Right kidney (tissue), 9 donors: ENCODE measurements at places on chromosomes 16 and 17.

DNA sequence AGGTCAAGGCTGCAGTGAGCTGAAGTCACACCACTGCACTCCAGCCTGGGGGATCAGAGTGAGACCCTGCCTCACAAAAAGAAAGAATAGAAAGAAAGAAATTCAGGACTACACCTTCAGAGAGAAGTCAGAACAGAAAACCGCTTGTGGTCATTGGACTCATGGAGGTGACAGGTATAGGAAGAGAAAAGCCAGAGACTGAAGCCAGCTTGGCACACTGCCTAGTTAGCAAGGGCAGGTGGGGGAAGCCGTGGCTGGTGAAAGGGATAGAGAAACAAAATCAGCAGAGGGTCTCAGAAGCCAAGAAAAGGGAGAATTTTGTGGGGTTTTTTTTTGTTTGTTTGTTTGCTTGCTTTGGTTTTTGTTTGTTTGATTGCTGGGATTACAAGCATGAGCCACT, 32.9 kb upstream of the SKAP1 start:
- DNase-seq, result no peak

GRCh38 chr16:85550953-85551924, 61.9 kb upstream of the GSE1 start:
- no peak for DNase-seq

DNA sequence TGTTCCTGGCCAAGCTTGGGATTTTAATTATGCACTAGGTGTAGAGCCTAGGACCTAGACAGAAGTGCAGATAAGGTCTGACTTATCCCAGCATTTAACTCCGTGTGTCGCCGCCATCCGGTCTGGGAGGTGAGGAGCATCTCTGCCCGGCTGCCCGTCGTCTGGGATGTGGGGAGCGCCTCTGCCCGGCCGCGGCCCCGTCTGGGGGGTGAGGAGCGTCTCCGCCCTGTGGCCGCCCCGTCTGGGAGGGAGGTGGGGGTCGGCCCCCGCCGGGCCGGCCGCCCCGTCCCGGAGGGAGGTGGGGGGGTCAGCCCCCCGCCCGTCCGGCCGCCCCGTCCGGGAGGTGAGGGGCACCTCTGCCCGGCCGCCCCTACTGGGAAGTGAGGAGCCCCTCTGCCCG, 7.1 kb upstream of the B4GALNT2 start:
- DNase-seq, result no peak

DNA sequence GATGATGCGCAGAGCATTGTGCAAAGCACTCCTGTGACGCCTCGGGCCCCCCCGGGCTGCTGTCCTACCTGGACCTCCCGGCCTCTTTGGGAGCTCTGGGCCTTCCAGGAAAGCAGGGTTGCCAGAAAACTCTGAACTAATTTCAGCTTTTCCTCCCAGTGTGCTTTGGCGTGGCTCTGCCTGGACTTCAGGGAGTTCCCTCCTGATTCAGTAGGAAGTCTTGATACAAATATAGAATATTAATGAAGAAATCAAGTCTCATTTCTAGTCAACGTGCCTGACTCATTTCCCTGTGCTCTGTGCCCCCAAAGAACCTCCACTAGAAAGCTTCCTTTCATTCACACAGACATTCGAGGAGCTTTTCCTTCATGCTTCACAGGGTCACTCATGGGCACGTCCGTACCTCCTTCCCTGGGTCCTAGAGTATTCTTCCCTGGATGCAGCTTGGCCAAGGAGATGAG, 84.0 kb upstream of the NOL11 start:
- DNase-seq, result no peak

GRCh38 chr16:57185446-57185944, 344 bp downstream of the PSME3IP1 start:
- peak; percentile 92 for DNase-seq

DNA sequence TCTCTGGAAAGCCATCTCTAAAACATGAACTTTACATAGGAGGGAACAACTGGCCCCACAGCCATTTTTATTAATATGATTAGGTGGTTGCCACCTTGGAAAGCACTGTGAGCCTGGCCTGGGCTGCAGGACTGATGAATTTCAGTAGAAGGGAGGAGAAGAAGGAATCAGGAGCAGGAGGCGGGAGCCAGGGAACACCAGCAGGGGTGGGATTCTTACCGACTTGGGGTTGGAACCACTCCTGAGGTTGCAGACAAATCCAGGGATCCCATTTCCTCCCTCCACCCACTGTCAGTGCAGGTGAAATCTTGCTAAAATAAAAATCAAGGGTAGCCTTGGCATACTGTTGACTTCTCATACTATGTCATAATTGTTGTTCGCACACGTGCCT, 16.9 kb upstream of the MAP3K14 start:
- no peak for DNase-seq

DNA sequence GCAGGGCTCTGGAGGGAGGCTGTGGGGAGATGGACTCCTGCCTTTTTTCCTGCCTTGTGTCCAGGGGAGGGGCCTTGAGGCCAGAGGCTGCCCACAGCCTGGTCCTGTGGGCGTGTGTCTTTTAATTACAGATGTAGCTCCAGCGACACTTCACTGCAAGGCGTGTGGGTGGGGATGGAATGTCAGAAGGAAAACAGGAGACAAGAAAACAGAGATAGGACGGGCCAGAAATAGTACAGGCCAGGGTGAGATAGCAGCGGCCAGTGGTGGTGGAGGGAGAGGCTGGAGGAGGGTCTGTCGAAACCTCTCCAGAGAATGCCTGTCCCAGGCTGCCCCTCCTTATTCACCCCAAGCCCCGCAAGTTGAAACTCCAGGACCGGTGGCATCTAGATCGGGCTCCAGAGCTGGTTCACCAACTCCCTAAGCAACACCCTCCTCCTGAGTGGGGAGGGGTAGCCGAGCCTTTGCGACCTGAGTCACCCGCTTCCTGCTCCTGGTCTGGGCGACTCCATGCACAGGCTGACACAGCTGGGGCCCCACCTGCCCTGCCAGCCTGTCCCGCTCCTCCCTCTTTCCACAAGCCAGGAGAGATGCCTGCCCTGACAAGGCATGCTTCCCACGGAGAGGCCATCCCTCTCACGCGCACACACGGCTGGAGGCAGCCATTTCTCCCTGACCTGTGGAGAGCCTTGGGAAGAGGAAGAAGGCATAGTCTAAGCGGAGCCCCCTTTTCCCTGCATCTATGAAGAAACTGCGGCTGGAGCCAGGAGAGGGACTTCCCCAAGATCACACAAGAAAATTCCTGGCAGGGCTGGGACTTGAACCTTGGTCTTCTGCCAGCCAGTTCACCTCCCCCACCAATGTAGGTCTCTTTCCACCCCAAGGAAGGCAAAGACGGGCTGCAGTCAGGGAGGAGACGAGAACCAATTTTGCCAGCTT, 6.6 kb upstream of the JUP start:
- DNase-seq, result peak; percentile 78
